ENCODE measurements at places on chromosomes 12 and 14.

DNA sequence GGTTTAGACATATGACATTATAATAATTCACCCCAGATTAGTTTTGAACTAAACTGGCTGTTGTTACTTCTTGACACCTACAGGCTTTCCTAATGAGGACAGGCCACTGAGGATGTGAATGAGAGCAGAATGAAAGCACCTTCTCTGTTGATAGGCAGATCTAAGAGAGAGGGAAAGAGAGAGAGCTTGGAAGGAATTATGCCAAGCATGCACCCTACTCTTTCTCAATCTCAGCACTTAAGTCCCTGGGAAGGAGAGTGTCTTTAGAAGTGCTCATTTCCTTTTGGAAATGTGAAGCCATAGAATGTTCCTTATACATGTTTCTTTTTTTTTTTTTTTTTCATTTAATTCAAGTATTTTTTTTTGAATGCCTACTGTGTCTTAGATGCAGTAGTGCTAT lies 49.0 kb downstream of the TBC1D15 start:
- DNase-seq: no peak

DNA sequence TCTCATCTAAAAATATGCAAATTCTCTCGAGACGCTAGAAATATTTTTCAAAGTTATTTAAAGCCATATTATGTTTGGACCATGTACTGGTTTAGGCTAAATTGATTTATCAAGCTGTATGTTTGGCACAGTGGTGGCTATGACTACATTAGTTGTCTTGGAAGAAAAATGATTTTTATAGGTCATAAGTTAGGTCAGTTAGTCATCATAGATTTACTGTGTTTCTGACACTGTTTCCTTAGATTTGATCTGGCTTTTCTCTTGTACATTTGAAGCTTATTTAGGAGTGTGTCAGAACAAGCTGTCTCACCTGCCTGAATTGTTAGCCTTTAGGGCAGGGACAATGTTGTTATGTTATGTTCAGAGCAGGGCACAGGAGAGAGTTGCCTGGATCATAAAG lies 161.1 kb upstream of the FBXO33 start:
- no peak for DNase-seq

DNA sequence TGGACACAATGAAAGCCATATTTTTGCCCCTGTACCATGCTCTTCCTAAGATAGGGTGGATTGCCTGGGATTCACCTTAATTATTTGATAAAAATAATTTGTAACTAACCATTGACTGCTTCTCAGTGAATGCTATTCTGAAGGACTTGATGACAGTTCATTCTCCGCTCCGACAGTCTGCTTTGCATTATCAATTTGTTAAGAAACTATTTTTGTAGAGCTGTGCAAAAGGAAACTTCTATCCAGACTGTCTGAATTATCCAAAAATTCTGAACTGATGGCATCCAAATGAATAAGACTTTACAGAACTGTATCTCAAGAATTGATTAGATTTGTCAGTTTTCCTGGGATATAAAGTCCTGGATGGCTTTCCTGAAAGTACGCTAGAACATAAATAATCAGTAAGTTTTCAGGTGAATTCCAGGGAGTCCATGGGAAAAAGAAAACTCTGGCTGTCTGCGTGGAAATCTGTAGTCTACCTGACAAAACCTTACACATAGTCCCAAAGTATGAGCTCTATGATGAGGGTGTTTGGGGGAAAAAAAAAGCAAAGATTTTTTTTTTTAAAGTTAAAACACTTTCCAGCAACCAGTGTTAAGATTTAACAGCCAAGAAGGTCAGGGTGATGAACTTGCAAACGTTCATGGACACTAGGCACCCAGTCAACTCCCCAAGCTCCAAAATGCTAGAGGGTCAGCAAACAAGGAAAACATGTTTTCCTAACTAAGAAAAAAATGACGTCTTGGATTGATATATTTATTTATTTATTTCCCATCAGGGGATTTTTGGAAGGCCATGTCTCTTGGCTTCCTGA lies 291.1 kb upstream of the TBX3 start:
- no peak for DNase-seq

GRCh38 chr14:71541973-71542690 lies 390.1 kb upstream of the RGS6 start:
- DNase-seq: no peak

GRCh38 chr12:118125743-118126118 lies 10.2 kb upstream of the PEBP1 start:
- no peak for DNase-seq

DNA sequence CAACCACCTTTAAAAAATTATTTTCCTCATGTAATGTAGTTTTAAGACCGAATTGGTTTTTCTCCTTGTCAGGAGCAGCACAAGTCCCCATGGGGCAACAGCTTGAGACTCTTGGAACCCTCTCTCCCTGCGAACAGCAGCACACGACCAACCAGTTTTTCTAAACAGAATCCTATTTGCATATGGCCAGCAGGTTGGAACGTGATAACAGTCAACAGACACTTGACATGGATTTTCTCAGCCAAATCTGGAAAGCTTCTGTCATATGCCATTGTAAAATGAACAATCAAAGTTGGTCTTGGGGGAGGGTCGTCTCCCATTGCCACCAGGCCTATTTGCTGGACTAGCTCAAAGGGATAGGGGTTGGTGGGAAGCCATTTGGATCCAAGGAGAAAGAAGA lies 1915.0 kb upstream of the FLRT2 start:
- no peak for DNase-seq

DNA sequence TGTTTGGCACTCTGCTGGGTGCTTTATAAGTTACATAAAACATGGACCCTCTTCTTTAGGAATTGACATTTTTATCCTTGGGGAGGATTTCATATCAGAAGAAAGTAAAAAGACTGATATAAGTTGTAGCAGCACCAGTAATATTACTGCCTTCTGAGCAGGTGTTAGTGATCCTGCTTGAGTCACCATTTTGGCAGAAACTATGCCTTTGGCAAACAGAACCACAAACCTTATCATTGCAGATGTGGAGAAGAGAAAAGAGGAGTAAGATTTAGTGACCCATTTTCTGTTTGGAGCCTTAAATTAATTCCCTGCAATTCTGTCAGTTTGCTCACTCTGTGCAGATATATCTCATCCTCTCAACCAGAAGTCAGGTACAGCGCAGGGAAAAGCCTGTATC lies 23.0 kb downstream of the ZNF410 start:
- DNase-seq: no peak

GRCh38 chr12:130601327-130601726 lies 114.8 kb downstream of the RIMBP2 start:
- no peak for DNase-seq

DNA sequence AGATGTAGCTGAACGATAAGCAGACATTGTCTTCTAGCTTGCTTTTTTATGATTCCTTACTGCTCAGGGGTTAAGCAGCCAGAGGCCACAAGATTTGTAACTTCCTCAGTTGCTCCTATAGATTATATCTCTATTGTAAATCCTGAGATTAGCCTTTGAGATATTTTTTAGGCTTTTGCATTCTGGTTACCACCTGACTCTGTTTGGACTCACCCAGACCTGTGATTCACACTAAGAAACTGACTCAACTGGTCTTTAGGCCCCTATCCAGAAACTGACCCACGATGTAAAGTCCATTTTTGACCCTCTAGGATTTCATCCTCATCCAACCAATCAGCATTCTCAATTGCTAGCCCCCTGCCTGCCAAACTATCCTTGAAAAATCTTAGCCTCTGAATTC lies 194.4 kb downstream of the RASSF9 start:
- DNase-seq: no peak

DNA sequence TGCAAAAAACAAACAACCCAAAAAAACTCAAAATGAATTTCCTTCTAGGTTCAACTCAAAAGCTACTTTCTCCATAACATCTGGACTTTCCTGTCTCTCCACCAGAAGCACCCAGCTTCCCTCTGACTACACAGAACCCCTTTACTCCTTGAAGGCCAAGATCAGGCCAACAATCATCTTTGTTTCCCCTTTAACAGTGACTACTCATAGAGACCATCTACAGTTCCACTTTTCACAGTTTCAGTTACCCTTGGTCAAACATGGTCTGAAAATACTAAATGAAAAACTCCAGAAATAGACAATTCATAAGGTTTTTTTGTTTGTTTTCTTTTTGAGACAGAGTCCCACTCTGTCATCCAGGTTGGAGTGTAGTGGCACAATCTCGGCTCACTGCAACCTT lies 11.8 kb downstream of the GCH1 start:
- no peak for DNase-seq

GRCh38 chr14:47678157-47678556 lies 2.8 kb upstream of the MDGA2 start:
- DNase-seq: no peak
